ENCODE measurements at places on chromosomes 3 and 15.

DNA sequence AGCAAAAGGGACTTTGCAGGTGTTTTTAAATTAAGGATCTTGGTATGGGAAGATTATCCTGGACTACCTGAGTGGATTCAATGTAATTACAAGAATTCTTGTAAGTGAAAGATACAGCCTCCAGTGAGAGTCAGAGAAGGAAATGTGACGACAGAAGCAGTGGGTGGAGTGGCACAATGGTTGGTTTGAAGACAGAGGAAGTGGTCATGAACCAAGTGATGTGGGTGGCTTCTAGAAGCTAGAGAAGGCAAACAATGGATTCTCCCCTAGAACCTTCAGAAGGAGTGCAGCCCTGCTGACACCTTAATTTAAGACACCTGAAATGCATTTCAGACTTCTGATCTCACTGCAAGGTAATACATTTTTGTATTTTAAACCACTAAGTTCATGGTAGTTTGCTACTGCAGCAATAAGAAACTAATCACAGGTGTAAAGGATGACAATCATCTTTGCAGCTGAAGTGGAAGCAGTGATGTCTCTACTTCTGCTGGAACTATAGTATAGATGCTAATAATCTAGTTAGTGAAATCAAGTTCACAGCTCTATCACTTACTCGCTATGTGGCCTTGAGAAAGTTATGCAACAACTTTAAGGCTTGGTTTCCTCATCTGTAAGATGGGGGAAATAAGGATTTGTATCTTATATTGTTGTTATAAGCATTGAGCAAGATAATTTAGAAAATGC is 403.4 kb upstream of the SUCLG2 start:
- no peak for DNase-seq

- no peak for DNase-seq
Observed at GRCh38 chr3:123337948-123338619, 110.8 kb downstream of the ADCY5 start.

DNA sequence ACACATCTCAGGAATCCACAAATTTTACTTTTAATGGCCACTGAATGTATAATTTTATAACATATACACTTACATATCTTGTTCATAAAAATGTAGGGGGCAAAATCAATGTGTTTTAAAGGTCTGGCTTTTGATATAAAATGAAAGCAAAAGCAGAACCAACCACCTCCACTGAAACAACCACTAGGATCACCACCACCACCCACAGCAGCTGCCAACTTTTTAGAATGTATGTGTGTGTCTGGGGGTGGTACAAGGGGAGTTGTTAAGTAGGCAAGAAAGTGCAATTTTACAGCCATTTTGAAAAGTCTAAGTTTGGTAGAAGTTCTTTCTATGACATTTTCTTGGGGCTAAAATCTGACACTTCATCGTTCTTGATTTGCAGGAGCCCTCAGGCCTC is 44.0 kb downstream of the OTOL1 start:
- no peak for DNase-seq

GRCh38 chr3:128482175-128482574 is 10.8 kb downstream of the GATA2 start:
- DNase-seq: no peak

Data from right renal pelvis (tissue), 4 donors.